Caco-2 (cell line): ENCODE measurements at places on chromosomes 2 and 18.

GRCh38 chr2:162914161-162914560, 75.6 kb upstream of the KCNH7 start:
- DNase-seq, result no peak

DNA sequence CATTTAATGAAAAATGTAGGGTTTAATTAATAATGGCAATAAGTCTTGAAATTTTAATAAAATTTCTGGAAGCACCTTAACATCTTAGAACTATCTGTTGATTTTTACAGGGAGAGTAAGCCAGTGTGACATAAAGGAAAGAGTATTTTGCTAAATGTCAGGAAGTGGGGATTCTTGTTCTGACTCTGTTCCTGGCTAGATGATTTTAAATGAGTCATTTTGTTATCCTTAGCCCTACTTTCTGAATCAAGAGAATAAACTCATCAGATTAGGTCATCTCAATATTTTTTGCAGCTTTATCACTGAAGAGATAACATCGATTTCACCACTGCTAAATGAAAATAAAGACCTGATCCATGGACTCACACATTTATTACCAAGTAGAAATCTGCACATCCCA, 377.5 kb upstream of the CYRIA start:
- no peak for DNase-seq

GRCh38 chr2:164910101-164910899, 45.0 kb downstream of the SLC38A11 start:
- DNase-seq, result peak; percentile 60

DNA sequence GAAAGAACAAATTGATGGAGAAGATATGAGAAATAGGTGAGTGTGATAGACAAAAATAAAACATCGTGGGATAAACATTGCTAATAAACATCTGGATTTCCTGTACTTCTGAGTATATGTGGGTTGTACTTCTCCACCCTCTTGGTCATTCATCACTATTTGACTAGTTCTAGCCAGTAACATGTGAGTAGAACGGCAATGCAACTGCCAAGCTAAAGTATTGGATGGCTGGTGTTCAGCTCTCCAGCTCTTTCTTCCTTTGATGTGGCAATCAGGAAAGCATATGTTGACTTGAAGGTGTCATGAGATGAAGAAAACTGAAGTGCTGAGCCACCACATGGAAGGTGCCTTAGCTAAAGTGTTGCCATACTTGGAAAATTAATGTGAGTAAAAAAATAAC, 144.9 kb downstream of the SCG2 start:
- DNase-seq, result no peak

DNA sequence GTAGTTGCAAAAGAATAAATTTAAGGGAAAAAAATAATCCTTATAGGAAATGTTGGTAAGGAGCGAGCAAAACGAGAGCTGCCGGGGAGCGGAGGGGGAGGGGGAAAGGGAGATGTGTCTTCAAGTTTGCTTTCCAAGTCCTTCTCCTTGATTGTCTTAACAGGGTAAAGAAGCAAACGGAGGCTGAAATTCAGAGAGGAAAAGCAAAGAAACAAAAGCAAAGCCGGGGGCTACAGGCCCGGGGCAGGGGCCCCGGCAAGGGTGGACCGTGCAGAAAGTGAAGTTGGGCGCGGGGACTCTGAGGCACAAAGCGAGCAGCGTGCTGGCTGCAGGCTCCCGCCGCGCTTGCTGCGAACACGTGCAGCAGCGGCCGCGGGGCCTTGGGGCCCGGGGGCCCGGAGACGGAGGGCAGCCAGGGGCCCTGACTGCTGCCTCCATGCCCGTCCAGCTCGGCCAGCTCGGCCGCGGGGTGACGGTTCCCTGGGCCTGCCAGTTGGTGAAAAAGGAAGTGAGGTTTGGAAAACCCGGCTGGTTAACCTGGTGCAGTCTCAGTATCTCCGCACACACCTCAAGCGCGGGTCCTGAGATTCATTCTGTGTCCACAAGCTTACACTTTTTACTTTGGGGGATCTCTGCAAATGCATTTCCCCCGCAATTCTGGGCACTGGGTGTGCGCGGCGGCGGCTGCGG, 4.1 kb downstream of the BCL11A start:
- DNase-seq, result no peak

DNA sequence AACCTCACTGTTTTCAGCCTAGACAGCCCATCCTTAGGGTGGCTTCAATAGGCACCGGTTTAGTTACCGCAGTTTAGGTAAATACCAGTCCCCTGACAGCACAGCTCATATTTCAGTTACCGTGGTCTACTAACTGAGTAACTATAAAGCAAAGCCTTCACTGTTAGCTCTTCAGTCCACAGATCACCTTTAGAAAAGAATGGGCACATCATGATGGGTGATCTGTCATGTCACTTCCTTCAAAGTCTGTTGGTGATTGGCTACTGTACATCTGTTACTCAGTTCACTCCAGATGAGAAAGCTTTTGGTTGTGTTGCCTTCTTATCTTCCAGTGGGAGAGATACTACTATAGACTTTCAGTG, 21.0 kb downstream of the SLC20A1 start:
- no peak for DNase-seq
